Left hindlimb (tissue), 1 donor: ENCODE measurements at places on chromosomes 7 and 10.

DNA sequence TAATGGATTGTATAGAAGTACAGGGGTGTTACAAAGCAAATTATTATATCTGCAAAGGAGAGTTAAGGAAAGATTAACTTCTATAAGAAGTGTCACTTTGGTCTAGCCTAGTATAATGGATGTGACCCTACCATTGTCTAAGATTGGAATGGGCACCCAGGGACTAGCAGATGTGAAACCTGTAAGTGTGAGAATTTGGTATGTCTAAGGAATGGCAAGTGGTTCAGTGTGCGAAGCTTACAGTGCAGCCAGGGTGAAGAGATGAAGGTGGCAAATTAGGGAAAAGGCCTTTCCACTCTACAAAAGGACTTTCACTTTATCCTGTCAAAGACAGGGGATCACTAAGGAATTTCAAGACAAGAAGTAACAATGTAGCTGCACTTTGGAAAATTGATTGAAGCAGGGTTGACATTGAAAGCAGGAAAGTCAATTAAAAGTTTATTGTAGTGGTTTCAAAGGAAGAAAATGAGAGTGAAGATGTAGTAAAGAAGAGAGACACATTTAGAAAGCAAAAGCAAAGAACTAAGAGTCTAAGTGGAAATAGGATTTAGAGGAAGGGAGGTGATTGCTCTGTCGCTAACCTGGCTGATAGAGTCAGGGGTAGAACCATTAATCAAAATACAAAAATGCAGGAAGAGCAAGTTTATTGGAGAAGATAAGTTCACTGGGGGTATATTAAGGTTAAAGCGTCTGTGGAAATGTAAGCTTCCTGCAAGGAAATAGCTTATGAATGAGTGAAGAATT is 47.4 kb downstream of the KCND2 start:
- DNase-seq, result no peak

DNA sequence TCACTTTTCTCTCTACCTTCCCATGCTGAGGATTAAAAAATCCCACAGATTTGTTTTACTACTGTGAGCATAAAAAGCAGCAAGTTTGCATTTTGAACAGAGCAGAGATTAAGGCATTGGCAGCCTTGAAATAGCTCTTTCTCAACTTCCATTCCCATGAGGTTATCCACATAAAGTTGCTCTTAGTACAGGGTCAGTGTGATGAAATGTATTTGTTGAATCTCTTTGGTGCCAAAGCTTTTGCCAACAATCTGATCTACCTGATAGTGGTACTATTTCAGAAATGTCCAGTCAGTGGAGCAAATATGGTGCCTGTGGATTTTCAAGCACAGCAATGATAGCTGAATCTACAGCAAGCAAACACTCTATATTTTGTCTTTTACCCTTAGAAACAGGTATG is 254.8 kb downstream of the INHBA start:
- DNase-seq, result no peak

- no peak for DNase-seq
Measured at GRCh38 chr7:16071246-16071857, 350.0 kb downstream of the CRPPA start.

DNA sequence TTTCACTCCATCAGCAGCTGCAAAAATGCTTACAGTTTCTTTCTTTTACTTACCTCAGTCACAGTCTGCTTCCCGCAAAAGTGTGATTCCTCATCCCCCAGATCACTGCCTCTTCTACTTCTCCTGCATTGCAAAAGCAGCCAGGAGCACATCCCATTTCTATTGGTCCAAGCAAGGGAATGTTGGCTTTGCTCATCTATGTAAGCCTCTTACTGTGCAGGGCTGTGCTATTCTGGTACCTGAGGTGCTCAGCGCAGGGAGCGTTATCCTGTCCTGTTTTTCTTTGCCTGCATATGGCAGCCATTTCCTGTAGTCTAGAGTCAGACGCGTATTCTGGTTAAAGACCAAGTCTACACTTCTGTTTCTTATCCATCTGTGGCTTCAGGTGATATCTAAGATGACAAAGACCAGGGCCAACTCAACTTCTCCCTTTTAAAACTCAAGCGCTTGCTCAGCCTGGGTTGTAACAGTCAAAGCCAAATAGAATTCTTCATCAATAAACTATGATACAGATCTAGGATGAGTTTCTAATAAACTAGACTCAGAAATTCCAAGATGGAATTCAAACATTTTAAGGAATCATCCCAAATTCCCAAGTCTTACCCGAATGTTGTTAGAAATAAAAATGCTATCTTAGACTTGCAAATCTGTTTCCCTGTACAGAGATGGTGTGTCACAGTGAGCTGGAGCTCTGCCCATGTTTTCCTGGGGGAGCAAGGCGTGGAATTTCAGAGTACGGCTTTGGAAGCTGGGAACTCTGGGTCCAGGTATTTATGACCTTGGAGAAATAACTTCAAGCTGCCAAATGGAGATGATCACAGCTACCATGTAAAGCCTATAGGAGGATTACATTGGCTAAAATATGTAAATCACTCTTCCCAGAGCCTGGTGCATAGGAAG is 6.1 kb upstream of the RBM17 start:
- no peak for DNase-seq

DNA sequence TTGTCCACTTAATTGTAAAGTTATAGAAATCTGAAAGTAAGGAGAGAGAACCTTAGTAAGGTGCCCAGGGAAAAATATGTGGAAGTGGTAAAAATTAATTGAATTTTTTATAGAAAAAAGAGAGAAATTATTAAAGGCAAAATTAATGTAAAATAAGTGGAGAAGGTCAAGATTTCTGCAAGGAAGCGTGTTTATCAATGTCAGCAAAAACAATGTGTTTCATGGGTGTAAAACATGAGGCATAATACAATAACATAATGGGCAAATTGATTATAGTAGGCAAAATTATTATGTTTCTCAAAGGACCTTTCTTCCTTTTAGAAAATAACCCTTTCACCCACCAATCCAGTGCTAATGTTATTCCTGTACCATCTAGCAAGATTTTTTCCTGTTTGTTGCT is 1520.1 kb downstream of the REEP3 start:
- DNase-seq, result no peak

DNA sequence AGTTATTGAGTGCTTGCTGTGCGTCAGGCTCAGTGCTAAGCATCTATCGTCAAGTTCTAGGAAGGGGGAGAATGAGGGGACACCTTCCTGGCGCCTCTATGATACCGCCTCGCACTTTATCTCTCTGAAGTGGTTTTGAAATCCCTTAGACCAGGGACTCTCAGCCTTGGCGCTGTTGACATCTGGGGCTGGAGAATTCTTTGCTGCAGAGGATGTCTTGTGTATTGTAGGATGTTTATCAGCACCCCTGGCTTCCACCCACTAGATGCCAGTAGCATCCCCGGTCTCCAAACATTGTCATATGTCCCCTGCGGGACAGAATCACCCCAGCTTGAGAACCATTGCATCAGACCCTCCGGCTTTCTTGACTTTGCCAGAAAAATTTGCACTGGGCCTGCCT is 285.5 kb downstream of the CCDC3 start:
- DNase-seq, result no peak
